ENCODE measurements at places on chromosomes 1 and 21.
A peak's percentile ranks its signal among the peaks of the same experiment; 100 is the strongest.

GRCh38 chr1:99627615-99628014 lies 18.3 kb upstream of the PALMD start:
- no peak for DNase-seq

DNA sequence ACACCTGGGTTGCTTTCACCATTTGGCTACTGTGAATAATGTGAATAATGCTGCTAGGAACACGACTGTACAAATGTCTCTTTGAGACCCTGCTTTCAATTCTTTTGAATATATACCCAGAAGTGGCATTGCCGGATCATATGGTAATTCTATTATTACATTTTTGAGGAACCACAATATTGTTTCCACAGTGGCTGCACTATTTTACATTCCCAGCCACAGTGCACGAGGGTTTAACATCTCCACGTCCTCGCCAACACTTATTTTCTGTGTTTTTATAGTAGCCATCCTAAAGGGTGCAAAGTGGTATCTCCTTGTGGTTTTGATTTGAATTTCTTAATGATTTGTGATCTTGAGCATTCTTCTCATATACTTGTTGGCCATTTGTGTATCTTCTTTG lies 15.7 kb downstream of the FHAD1 start:
- DNase-seq, result no peak

- DNase-seq, result no peak
Observed at GRCh38 chr1:70169018-70169839, 36.1 kb downstream of the LRRC40 start.

DNA sequence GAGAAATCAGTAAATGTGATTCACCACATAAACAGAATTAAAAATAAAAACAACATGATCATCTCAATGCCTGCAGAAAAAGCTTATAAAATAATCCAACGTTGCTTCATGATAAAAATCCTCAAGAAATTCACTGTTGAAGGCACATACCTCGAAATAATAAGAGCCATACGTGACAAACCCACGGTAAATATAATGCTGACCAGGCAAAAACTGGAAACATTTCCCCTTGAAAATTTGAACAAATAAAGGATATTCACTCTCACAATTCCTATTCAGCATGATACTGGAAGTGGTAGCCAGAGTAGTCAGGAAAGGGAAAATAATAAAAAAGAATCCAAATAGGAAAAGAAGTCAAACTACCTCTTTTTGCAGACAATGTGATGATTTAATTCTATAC lies 148.8 kb downstream of the BRINP3 start:
- DNase-seq, result no peak

GRCh38 chr1:88118176-88118845 lies 565.8 kb upstream of the PKN2 start:
- DNase-seq, result no peak

DNA sequence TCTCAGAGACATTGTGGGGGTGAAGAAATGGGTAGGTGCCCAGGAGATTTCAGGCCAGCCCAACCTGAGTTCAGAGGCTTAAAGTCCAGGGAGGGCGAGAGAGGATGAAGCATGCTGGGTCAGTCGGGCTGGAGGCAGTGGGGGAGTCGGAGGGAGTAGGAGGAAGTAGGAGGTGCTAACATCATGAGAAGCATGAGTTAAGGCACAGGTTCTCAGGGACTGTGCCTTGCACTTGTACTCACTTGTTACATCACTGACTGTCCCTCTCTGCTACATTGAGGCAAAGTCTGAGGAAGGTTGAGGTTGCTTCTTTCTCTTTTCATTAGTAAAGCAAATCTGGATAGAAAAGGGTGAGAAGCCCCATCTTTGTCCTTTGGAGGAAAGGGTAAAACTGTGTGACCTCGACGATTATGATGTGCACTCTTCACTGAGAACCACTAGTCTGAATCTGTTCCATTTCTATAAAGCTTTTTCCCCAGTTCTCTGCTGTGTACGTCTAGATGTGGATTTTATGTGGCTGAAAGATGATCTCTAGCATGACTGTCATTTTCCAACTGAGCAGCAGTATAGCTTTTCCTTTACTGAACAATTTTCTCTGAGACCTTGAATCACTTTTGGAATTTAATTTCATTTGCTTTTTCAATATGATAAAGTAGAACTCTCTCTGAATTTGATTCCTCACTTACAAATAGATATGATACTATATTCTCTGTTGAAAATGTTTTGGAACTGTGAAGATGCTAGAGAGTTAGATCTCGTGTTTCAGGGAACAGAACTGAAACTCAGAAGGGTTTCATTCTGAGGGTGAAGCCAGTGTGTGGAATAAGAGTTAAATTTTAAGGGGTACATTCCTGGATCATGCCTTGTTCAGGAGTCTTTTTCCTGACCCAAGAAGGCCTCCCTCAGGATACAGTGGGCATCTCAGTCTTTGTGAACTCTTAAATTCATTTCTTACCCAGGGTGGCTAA lies 94.6 kb downstream of the FGGY start:
- no peak for DNase-seq

- no peak for DNase-seq
Observed at GRCh38 chr1:55749975-55750627, 534.9 kb upstream of the USP24 start.

DNA sequence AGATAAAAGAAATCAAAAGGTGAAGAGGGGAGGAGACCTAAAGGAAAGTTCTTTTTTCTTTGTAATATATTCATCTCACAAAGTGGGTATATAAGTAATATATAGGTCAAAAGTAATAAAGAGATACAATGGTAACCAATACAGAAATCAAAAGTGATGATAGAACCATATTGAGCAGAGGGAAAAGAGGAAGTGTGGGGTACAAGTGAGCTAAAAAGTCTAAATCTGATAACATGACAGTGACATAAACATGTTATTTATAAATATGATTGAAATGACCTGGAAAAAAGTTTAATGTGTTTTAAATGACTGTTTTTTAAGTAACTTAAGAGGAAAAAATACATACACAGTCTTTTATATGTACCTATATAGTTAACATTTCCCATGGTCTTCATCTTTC lies 70.5 kb downstream of the MRPL39 start:
- no peak for DNase-seq

GRCh38 chr1:93080179-93080823 lies 1.2 kb downstream of the MTF2 start:
- peak; percentile 79 for DNase-seq

DNA sequence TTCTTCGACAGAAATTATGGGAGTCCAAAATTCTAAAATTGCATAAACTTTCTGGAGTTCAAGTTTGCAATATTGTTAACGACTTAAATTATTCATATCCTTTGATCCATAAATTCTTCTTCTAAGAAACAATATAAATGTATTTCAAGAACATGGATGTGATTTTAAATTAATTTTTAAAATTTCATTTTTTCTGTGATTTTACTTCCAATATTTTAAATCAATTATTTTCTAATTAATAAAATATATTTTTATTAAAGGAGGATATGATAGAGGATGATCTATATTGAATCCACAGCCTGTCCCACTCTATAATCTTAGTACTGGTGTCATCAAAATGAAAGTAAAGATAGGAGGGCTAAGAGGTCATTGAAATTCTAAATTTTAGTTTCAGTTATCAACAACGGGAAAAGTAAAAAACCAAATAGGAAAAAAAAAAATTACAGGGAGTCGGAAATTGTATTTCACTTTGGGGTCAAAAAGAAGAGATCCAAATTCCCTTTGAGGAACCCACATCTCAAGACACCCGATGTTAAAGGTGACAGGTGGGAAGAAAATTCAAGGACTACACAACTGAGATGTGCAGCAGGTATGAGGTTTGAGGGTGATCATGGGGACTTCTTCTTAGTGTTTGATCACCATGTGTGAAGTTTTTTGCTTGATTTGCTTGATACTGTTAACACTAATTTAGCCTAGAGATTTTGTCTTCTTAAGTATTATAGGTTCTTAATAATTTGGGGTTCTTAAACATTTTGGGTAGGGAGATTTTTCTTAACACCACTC lies 154.8 kb upstream of the RGS18 start:
- DNase-seq, result no peak

GRCh38 chr21:46603228-46603627 lies 1.7 kb downstream of the S100B start:
- no peak for DNase-seq

DNA sequence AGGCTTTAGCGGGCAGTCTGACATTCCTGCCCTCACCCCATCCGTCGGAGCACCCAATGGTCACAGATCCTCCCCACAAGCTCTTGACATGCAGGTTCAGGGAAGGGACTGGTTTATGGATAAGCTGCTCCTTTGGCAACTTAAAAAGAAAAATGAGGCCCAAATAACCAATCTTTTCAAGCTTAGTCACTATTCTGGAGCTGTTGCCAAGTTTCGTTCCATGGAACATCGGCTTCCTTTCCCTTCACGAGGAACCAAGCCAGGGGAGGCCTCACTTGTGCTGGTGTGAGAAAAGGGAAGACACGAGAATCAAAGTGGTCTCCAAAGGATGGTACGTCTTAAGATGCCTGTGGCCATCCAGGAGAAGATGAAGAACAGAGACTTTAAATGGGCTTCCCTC lies 46.1 kb upstream of the LPAR3 start:
- DNase-seq, result no peak

- no peak for DNase-seq
Observed at GRCh38 chr1:6497215-6497866, 5.9 kb upstream of the PLEKHG5 start.

GRCh38 chr1:246309247-246309884 lies 197.7 kb downstream of the SMYD3 start:
- no peak for DNase-seq

DNA sequence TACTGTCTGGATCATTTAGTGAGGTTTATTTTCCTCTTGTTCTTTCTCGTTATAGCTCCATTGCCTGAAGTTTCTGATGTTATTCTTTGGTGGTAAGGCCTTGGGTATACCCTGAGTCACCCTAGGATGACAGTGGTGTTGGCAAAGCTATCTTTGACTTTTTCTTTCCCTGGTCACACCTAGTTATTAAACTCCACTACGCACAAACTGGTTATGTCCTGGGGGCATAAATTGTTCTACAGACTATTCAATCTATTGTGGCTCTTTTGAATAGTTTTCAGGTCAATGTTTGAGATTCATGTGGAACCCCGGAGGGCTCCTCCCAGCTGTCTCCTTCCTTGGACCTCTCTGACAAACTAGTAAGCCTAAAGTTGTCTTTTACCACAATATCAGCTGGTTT lies 157.7 kb downstream of the SLC35F3 start:
- DNase-seq, result no peak

- peak; percentile 62 for DNase-seq
Observed at GRCh38 chr1:155910621-155911121, 478 bp downstream of the RIT1 start.

- no peak for DNase-seq
Observed at GRCh38 chr21:31446226-31446855, 102.3 kb upstream of the TIAM1 start.

GRCh38 chr1:48084826-48085225 lies 87.6 kb upstream of the TRABD2B start:
- no peak for DNase-seq

GRCh38 chr1:4118746-4119515 lies 218.9 kb upstream of the C1orf174 start:
- DNase-seq, result no peak

- peak; percentile 7 for DNase-seq
Observed at GRCh38 chr1:70134148-70134547, 71.2 kb downstream of the LRRC40 start.

GRCh38 chr21:40681164-40681859 lies 165.6 kb downstream of the DSCAM start:
- no peak for DNase-seq

- no peak for DNase-seq
Observed at GRCh38 chr1:107532318-107532717, 391.5 kb downstream of the NTNG1 start.

DNA sequence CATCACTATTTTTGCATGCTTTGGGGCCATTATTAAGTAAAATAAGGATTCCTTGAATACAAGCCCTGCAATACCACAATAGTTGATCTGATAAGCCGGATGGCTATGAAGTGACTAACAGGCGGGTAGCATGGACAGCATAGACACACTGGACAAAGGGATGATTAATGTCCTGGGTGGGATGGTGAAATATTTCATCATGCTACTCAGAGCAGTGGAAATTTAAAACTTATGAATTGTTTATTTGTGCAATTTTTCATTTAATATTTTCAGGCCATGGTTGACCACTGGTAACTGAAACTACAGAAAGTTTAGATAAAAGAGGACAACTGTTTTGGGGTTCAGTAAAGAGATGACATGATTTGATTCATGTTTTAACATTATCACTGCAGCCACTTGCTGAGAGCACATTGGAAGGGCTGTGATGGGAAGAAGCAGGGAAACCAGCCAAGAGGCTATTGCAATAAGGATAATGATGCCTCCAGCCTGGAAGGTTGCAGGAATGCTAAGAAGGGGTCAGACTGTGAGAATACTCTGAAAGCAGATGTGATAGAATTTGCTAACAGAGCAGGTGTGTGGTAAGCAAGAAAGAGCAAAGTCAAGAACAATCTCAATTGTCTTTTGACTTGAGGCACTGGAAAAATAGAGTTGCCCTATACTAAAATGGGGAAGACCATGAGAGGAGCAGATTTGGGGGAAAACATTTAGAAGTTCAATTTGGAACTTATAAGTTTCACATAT lies 62.5 kb upstream of the TNFSF4 start:
- DNase-seq, result no peak

GRCh38 chr1:151457911-151458801 lies 1.1 kb downstream of the POGZ start:
- DNase-seq, result peak; percentile 83

GRCh38 chr1:230142608-230143210 lies 75.7 kb downstream of the GALNT2 start:
- peak; percentile 46 for DNase-seq

GRCh38 chr1:26533951-26534509 lies 4.5 kb downstream of the RPS6KA1 start:
- DNase-seq, result no peak

DNA sequence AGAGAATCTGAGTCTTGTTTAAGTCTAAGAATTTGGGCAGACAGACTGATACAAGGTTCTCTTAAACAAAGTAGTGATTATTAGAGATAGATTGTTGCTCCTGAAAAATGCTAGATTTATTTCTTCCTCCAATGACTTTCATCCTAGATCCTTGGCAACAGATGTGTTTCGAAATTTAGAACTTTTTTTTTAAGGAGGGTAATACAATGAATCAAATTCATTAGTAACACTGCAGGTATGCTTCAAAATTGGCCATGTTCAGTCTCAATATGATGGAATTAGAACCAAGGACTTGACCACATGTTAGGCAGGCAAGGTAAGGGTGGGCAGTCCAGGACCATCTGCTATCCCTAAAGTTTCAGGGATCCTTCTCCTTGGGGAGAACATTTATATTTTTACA lies 4.5 kb upstream of the LCE1F start:
- DNase-seq, result no peak

- no peak for DNase-seq
Observed at GRCh38 chr1:2241820-2242219, 13.7 kb downstream of the SKI start.

GRCh38 chr1:206748348-206749030 lies 22.1 kb upstream of the IL19 start:
- no peak for DNase-seq

DNA sequence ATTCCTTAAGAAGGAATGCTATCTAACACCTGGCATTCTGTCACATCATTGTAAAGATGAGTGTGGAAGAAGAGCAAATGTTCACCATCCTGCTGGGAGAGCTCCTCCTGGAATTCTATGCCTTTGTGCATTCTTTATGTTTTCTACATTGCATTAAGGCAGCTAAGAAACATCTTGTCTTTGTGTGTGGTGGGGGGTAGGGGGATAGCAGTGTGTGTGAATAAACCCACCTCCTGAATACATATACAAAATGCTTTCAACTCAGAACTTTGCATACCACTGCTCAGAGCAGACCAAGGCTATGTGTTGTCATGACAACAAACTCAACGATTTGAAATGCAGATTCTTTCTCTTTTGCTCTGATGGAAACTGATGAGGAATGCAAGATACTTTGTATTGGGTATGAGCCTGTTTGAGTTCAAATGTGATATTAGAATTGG lies 193.6 kb upstream of the KAZN start:
- no peak for DNase-seq
